Stimulated activated CD4-positive, alpha-beta T cell treated with anti-CD3 and anti-CD28 coated beads, Interleukin-1b, Interleukin-23, amount 100 ng/mL, for 1 hour (primary cell): ENCODE measurements at places on chromosomes 12 and 14.

DNA sequence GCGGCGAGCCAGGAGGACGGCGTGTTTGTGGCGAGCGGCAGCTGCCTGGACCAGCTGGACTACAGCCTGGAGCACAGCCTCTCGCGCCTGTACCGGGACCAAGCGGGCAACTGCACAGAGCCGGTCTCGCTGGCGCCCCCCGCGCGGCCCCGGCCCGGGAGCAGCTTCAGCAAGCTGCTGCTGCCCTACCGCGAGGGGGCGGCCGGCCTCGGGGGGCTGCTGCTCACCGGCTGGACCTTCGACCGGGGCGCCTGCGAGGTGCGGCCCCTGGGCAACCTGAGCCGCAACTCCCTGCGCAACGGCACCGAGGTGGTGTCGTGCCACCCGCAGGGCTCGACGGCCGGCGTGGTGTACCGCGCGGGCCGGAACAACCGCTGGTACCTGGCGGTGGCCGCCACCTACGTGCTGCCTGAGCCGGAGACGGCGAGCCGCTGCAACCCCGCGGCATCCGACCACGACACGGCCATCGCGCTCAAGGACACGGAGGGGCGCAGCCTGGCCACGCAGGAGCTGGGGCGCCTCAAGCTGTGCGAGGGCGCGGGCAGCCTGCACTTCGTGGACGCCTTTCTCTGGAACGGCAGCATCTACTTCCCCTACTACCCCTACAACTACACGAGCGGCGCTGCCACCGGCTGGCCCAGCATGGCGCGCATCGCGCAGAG, 873 bp downstream of the PLXNC1 start:
- DNase-seq, result no peak

- no peak for DNase-seq
Measured at GRCh38 chr14:65866448-65866847, 453.9 kb downstream of the FUT8 start.

GRCh38 chr12:3365463-3366411, 125.3 kb upstream of the PRMT8 start:
- DNase-seq, result no peak

DNA sequence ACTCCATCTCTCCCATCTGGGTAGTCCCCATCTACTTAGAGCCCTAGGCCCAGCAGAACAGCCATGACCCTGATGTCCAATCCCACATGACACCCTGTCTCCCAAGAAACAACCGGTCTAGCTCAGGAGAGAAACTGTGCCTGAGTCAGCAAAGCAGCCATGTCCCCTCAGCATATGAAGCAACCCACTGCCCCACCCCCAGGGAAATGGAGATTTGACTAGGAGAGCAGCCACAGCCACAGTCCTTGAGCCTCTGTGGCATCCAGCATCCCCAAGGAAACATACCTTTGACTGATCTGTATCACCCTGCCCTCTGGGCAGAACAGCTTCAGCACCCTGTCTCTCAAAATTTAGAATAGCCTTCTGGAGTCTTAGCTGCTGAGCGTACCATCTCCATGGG, 641.9 kb upstream of the FBXO33 start:
- no peak for DNase-seq

DNA sequence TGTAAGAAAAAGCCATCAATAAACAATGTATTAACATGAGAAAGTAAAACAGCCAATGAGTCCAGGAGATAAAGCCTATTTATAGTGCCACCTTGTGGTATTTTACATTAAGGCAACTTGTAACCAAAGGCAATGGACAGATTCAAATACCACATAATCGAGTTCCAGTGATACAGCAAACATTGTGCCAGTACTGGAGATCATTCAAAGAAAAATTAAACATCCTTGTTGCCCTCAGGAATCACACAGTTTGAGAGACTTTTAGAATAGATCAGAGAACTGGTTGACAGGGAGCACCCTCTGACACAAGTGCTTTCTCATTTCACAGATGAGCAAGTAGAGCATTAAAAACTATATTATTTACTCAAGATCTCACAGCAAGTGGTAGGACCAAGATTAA, 98.1 kb downstream of the DDHD1 start:
- no peak for DNase-seq

DNA sequence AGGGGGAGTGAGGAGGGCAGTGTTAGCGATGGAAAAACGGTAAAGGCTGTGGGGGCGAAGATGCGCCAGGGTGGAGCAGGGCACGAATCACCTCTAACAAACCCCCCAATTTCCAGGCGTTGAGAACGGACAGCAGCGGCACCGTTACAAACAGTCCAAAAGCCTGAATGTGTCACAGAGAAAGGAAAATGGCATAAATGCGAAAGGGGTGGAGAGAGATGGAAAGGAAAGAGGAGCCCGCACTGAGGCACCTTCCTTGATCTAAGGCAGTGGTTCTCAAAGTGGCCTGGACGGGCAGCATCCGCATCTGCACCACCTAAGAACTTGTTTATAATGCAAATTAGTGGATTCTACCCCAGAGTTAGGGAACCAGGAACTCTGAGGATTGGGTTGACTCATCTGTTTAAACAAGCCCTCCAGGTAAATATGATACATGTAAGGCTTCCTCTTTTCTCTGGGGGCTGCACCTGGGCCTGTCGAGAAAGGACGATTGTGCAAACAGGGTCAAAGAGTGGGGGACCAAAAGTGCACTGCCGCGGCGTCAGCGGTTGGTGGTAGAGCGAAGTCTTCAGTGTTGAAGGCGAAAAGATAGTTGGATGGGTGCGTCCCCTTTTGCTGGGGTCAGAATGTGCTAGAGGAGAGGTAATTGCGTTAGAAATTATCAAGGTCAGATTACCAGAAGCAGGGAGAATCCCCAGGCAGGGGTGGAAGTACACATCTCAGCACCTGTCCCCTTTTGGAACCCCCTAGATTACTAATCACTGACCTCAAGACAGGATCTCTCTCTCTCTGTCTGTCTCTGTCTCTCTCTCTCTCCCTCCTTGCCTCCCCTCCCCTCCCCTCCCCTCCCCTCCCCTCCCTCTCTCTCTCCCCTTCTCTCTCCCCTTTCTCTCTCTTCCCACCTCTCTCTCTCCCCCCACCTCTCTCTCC, 1.3 kb upstream of the KCNH5 start:
- DNase-seq, result no peak

DNA sequence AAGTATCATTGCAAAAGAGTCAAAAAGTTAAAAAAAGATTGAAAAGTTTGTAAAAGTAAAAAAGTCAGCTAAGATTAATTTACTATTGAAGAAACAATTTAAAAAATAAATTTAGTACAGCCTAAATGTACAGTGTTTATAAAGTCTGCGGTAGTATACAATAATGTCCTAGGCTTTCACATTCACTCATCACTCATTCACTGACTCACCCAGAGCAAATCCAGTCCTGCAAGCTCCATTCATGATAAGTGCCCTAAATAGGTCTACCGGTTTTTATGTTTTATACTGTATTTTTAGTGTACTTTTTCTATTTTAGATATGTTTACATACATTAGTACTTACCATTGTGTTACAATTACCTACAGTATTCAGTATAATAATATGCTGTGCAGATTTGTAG, 43.9 kb upstream of the ABCC9 start:
- DNase-seq, result no peak

DNA sequence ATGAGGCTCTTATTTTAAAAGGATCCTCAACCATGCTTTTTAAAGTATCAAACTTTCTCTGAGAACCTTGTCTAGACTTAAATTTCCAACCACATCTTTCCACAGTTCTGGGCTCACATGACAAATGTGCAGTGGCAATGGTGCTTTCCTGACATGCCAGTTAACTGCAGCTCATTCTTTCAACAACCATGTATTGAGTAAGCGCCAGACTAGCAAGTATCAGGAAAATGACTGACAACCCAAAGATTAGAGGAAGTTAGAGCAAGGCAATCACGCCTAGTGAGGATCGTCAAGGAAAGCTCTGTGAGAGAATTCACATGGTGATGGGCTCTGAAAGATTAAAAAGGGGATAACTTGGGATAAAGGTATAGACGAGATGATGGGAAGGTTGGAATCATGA, 35.8 kb downstream of the FLVCR2 start:
- no peak for DNase-seq

- DNase-seq, result no peak
Measured at GRCh38 chr14:61566537-61567225, 128.6 kb upstream of the HIF1A start.

DNA sequence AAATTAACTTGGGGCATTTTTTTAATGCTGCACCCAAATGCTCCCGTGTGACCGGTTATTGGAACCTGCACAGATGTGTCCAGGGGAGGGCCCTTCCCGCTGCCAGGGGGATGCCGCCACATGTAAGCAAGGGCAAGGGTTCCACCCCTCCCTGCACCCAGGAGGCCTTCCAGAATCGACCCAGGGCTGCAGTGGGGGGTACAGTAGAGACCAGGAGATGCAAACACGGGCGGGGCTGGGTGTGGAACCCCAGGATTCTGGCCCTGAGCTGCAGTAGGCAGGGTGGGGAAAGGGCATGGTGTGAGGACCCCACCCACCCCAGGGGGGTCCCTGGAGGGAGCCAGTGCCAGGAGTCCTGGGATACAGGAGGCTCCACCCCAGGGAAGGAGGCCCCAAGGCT, 54.1 kb downstream of the TNFAIP2 start:
- DNase-seq, result no peak

GRCh38 chr12:42421844-42422779, 96.1 kb downstream of the PPHLN1 start:
- DNase-seq, result no peak

DNA sequence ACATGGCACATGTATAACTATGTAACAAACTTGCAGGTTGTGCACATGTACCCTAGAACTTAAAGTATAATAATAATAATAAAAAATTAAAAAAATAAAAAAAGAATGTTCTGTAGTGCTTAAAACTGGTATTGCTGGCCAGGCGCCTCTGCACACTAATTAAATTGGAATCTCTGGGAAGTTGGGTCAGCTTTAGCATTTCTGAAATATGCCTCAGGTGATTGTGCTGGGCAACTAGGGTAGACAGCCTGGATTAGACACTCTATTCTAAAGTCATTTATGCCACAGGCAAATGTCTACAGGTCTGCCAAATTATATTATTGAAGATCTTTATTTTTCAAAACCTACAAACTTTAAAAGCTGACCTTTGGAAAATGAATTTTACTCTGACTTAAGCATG, 55.3 kb downstream of the PPM1H start:
- no peak for DNase-seq

- DNase-seq, result no peak
Measured at GRCh38 chr12:69500631-69501030, 30.4 kb downstream of the FRS2 start.

- DNase-seq, result no peak
Measured at GRCh38 chr14:65015391-65015790, 28.7 kb downstream of the FNTB start.

GRCh38 chr12:110424237-110424636, 20.7 kb upstream of the ANAPC7 start:
- DNase-seq, result no peak

DNA sequence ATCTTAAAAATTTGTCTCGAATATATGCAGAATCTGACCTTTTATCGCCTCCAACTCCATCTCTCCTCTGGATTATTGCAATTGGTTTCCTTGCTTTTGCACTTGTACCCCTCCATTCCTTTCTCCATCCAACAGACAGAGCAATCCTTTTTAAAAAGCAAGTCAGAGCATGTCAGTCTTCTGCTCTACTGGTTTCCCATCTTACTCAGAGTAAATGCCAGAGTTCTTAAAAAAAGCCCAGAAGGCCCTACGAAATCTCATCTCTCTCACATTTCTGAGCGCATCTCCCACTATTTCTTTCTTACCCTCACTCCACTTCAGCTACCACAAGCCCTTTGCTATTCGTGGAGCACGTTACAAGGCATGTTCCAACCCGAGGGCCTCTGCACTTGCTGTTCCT, 236.9 kb upstream of the DDHD1 start:
- no peak for DNase-seq

DNA sequence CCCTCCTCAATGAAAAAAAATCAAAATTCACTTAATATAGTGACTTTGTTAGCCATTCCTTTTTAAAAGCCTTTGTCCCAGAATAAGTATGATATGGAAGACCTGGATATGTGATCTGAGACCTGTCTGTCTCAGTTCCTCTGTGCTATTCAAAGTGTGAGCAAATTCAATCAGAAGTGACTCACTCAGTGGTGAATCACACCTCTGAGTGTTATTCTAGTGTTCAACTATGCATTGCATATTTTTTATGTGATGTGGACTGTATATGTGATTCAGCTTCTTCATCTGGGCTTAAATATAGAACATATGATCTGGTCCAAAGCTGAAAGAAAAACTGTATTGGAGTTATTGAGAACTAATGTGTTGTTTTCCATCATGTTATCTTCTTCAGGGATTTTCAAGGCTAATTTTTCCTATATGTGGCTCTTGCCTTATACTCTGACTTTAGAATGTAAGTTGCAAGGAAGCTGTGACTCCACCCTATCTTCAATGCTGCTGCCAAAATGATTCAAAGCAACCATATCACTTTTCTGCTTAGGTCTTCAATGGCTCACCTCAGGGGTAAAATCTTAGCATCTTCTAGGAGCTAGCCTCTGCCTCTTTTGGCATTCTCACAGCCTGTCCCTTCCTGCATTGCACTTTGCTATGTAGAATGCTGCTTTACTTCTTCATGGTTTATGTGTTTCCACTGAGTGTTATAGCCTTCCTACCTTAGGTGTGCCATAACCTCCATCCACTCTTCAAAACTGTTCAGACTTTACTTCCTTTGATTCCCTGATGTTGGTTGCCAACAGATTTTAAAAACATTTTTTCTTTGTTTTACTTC, 169.8 kb downstream of the OTOGL start:
- no peak for DNase-seq

- DNase-seq, result no peak
Measured at GRCh38 chr12:1246637-1247036, 255.6 kb downstream of the ERC1 start.

- no peak for DNase-seq
Measured at GRCh38 chr12:53695152-53696145, 19.6 kb upstream of the ATP5MC2 start.

- no peak for DNase-seq
Measured at GRCh38 chr12:15322164-15323061, at the start of gene PTPRO. Gene PTPRO (plus strand): TSS chr12:15322508.

GRCh38 chr14:22333422-22334274, 255.4 kb downstream of the DAD1 start:
- no peak for DNase-seq

GRCh38 chr12:91074154-91074709, 16.4 kb upstream of the KERA start:
- no peak for DNase-seq

DNA sequence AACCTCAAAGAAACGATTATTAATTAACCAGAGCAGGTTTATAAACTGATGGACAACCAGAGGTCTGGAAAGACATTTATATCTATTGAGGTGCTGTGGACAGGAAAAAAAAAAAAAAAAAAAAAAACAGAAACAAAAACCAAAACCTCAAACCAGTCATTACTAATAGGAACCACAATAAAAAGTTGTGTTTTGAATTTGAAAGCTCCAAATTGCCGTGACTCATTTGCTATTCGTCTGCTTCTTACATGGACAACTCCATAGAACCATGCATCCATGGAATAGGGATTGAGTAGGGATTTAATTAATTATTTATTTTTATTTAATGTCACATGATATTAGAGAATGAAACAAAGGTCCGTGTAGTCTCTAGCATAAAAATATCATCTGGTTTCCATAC, 134.1 kb upstream of the SSTR1 start:
- no peak for DNase-seq
